ENCODE measurements at places on chromosomes 16 and 17.

DNA sequence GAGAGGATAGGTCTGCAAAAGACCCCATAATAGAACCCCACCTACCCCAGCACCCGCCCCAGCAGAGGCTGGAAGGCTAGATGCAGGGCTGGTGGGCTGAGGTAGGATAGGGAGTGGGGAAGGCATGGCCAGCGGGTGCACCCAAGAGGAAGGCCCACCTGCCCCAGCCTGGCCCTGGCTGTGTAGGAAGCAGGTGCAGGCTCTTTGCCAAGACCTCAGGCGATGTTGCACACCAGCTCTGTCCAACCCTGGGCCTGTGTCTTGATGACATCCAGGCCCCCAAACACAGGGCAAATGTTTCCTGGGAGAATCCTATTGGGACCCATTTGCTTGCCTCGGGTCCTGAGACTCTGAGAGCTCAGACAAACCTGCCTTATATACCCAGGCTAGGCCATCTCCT is 12.2 kb downstream of the UNC119 start:
- DNase-seq, result no peak

- DNase-seq, result no peak
Measured at GRCh38 chr17:7548585-7549400, at the start of gene TNFSF12. TSS of gene TNFSF12 (plus strand) at chr17:7549058. CDS start at chr17:7549154, 96 bp downstream.

GRCh38 chr17:5219536-5219935 is 15.1 kb downstream of the SCIMP start:
- DNase-seq, result no peak

DNA sequence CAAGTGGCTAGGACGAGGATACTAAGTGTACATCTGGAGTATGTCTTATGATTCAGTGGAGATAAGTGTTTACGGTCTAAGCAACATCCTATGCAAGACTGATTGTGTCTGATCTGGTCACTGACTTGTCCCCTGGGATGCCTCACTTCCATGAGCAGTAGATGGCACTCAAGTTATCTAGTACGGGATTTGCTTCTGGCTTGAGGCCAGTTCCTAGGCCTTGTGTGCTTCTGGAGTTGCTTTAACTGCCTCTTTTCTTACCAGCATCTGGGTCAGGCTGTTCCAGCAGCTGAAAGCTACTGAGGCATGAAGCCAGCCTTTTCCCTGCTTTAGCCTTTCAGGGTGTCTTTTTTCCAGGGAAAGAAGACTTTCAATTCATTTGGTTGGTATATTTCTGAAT is 23.0 kb downstream of the SUPT6H start:
- DNase-seq, result no peak

DNA sequence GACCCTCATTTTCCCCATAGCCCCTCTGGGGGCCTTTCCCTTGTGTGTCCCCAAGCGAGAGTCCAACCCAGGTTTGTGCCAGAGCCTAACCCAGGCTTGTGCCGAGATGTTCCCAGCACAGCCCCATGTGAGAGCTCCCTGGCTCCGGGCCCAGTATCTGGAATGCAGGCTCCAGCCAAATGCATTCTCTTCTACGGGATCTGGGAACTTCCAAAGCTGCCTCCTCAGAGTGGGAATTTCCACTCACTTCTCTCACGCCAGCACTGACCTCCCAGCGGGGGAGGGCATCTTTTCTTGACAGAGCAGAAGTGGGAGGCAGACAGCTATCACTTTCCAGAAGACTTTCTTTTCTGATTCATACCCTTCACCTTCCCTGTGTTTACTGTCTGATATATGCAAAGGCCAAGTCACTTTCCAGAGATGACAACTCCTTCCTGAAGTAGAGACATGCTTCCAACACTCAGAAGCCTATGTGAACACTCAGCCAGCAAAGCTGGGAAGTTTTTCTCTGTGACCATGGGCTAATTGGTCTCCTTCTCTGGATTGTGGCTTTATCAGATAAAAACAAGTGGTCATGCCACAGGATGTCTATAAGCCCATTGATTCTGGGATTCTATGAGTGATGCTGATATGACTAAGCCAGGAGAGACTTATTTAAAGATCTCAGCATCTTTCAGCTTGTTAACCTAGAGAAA is 2.5 kb upstream of the CCL2 start:
- DNase-seq, result peak; percentile 87

DNA sequence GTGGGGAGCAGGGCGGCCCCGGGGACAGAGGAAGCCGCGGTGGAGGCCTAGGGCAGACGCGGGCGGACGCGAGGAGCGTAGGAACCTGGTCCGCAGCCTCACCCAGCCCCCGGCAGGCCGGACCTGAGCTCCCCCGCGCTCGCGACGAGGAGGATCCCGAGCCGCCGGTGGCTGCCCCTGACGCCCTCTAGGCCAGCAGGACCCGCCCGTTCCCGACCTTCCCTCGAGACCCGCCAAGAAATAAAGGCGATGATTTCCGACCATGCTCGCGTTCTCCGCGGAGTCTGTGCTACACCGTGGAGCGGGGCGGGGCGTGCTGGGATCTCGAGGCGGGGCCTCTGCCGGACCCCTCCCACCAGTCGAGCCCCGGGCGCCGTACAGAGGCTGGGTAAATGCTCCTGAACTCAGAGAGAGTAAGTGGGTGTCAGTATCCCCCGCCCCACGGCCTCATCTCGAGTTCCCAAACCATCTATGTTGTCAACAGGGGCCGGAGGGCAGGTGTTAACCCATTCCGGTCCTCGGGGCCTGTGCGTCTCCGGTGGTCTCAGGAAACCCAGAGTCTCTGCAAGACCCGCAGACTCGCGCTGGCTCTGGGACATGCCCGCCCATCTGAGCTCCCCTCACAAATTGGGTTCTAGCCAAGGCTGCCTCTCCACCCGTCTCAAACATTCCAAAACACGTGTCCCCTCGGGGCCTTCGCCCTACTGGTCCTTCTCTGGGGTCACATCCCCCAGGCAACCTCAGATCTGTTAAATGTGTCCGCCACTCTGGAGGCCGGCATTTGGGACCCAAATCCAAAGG is 13.7 kb downstream of the SYCE1L start:
- no peak for DNase-seq

- DNase-seq, result no peak
Measured at GRCh38 chr17:35709874-35710273, 21.6 kb upstream of the RASL10B start.
